Activated CD4-positive, CD25-positive, alpha-beta regulatory T cell treated with anti-CD3 and anti-CD28 coated beads, Interleukin-2, amount 50 U/mL, for 16 hours (primary cell): ENCODE measurements at places on chromosomes 7 and 10.

GRCh38 chr10:125128397-125129075, 31.8 kb downstream of the CTBP2 start:
- DNase-seq = no peak

- DNase-seq = no peak
These were observed 132.4 kb downstream of the ZMYND11 start for GRCh38 chr10:267705-268104.

DNA sequence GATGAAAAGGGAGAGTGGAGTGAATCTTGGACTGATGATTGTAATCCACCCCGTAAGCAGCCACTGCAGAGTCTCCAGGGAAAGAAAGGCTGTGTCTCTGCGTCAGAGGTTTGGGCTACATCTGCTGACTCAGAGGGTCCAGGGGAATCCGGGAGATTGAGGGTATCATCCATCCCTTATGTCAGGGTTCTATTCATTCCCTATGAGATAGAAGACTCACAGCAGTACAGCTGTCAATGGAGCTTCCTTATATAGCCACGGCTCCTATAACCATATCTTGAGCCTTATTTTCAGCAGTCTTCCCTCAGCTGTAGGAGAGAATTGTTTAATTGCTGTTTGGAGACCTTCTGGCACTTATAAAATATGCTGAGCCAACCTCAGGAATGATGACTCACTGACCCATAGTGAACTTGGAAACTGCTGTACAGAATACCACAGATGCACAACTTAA, 558.2 kb upstream of the PFKP start:
- no peak for DNase-seq

- no peak for DNase-seq
These were observed 18.0 kb upstream of the SLF2 start for GRCh38 chr10:100894589-100895294.

GRCh38 chr7:108348913-108349312, 107.3 kb downstream of the NRCAM start:
- DNase-seq = no peak

DNA sequence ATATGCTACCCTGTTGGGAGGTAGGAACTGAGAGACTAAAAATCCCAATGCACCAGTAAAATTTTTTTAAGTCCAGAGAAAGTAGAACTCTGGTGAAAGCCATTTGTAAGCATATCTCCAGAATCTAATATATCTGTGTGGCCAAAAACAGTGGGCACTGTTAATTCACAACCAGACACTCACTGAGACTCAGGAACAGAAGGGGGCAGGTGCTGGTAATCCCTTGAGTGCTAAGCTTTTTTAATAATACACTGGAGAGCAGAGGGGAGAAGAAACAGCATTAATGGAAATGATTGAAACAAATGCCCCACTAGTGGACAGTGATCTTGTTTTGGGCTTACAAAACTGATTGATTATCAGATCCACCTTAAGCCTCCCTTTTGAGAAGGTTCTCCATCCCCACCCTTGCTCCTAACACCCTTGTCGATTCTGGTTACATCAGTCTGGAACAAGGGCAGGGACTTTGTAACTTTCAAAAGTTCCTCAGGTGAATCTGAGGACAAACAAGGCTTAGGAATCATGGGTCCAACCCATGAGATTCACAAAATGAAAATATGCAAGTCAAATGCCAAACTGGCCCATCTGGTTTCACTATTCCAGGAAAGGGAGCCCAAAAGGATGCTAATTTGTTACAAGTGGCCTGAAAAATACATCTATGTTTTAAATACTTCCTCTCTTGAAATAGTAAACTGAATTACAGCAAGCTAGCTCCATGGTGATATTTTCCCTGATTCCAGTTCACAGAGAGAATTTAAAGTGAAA, 29.7 kb downstream of the PLXNA4 start:
- no peak for DNase-seq

GRCh38 chr10:69340695-69341094, 62.4 kb downstream of the HK1 start:
- DNase-seq = no peak
